Right cardiac atrium (tissue), 5 donors: ENCODE measurements at places on chromosomes 3 and 15.
A peak's percentile ranks its signal among the peaks of the same experiment; 100 is the strongest.

DNA sequence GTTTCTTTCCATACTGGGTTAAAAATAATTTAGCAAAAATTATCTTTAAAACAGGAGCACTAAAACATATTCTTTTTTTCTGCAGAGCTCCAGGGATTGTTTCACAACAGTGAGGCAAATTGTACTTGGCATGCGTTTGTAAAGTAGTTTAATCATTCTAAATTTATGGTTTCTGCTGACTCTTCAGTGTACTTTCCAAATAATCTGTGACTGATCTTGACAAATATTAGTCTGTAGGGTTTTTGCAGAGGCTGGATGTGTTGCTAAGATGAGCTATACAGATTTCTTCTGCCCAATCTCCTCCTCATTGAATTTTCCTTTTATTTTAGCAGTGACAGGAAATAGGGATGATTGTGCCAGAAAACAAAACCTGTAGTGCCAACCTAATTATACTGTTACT lies 328.0 kb upstream of the MANF start:
- no peak for DNase-seq

GRCh38 chr15:95910643-95911212 lies 419.8 kb upstream of the NR2F2 start:
- DNase-seq: no peak

DNA sequence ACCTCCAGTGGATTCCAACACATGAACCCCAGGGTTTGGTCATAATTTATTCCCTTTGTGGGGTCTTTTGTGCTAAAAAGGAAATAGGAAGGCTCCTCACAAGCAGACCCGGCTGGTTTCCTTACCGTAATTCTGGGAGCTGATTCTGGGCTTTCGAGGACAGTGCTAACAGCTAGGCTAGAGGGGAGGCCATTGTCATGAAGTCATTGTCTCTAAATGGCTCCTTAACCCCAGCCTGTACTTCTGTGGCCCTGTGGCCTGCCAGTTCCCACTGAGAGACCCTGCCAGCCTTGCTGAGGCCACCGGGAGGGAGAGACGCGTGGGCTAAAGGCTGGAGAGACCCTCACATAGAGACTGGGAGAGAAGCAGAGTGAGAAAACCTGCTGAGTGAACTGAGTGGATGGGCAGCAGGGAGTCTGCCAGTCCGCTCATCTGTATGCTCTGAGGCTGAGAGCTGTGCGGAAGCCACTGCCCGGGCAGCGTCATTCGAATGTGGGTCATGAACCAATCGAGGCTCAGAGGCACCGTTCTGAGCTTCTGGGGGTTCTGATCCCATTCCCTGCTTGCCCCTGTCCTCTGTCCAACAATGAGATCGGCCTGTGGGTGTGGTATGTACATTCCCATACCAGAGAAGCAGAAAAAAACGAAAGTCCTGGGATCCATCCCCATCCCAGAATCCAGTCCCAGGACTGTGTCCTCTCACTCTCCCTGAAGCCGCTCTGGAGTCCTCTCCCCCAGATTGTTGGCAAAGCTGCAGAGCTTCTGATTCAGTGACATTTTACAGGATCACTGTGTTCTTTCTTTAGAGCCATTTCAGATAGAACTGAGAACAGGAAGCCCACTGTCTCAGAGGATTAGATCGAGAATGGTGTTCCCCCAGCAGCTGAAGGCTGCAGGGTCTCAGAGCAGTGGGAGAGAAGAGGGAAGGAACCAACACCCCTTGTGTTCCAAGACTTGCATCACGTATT lies 21.3 kb upstream of the DGKG start:
- peak; percentile 21 for DNase-seq

DNA sequence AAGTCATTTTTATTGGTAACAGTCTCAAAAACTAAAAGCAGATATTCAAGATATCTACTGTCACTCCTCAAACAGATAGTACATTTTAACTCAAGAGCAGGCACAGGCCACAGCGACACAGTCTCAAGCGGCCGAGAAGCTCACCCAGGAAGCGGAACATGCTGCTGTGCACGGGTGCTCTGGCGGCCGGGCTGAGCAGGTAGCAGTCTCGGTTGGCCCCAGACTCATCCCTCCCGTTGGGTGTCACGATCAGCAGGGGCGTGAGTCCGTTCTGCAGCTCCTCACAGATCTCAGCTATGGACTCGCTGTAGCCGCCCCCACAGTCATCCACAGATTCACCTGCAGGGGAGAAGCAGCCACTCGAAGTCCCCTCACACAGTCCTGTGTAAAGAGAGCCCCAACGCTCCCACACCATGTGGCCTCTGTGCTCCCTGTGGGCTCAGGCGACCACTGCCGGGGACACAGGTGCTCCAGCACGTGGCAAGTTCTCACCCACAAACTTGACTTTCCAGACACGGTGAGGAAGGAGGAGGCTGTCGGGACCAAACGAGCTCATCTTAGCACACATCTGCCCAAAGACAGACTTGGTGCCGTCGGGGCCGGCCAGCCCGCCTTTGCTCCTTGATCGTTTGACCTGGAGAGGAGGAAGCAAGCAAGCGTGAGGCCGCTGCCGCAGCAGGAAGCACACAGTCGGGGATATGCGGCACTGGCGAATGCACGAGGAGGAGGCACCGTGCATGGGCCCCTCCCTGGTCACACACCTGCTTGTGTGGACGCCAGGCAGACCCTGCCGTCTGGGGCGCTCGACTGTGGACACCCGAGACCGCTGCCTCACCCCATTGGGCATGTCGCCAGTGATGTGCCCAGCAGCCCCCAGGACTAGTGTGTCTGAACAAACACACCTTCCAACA lies 17.7 kb upstream of the OCA2 start:
- DNase-seq: no peak

DNA sequence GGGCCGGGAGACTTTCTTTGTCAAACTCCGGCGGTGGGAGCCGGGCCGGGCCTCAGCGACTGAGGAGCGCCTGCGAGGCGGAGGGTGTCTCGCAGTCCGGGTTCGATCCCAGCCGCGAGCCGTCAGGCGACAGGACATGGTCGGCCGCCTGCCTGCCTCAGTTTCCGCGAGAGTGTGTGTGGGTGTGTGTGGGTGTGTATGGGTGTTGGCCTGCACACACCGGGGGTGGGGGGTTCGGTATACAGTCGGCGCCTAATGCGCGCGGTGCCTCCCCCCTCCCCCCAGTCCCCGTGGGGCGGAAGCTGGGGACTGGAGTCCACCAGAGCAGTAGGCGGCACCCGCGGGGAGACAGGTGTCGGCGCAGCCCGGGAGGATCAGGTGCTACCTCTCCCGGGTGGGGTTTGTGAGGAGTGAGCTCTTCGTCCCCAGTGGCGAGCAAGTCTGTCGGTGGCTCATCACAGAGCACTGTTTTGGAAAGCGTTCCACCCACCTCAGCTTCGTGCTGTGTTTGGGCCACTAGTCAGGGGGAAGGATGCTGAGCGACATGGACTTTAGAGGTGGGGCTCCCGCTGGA lies 246.3 kb downstream of the GOLGA6L6 start:
- peak; percentile 36 for DNase-seq

GRCh38 chr15:27936164-27936563 lies 163.0 kb downstream of the OCA2 start:
- no peak for DNase-seq

GRCh38 chr3:124634210-124635168 lies 95.8 kb upstream of the UMPS start:
- no peak for DNase-seq

- DNase-seq: no peak
Observed at GRCh38 chr15:60531801-60532200, 52.9 kb upstream of the ICE2 start.

GRCh38 chr3:171965067-171965712 lies 74.2 kb upstream of the FNDC3B start:
- no peak for DNase-seq
